ENCODE measurements at places on chromosomes 7 and 10. TPM values are rescaled to one million over a fixed set of nuclear protein-coding genes. Genes with fewer than 3 reads are reported as not detected.

DNA sequence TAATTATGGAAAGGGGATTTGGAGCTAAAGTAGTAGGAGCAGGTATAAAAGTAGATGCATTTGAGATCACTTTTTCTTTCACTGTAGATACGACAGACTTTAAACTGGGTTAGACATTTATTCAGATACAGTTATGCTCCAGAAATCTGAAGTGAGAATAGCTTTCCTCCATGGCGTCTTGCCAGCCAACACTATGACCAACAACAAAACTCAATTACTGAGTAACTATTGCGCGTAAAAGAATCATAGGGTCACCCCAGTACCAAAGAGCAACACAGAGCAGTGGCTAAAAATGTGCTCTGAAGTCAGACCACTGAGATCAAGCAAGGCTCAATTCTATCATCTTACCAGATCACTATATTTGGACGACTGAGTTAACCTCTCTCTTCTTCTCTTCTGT is 262.5 kb upstream of the SORCS1 start:
- H3K4me3 ChIP-seq = no peak overlapping the region
- no peak for DNase-seq
- no peaks in the 10 kb centered on the region for H3K36me3 ChIP-seq
- no peak overlapping the region for H3K27ac ChIP-seq

- no peak overlapping the region for H3K4me3 ChIP-seq
- H3K27me3 ChIP-seq = no peaks in the 10 kb centered on the region
- DNase-seq = no peak
- H3K27ac ChIP-seq = no peak overlapping the region
- H3K4me1 ChIP-seq = no peaks in the 10 kb centered on the region
These were observed 44.8 kb upstream of the CPXM2 start for GRCh38 chr10:123936426-123936825.

GRCh38 chr7:73999664-74000435 is 28.1 kb upstream of the ELN start:
- no peak overlapping the region for H3K4me3 ChIP-seq
- no peaks in the 10 kb centered on the region for H3K36me3 ChIP-seq
- H3K27ac ChIP-seq = peak overlapping the region; percentile 52
- DNase-seq = no peak
- H3K4me1 ChIP-seq = peaks cover 19% of the 10 kb centered on the region

DNA sequence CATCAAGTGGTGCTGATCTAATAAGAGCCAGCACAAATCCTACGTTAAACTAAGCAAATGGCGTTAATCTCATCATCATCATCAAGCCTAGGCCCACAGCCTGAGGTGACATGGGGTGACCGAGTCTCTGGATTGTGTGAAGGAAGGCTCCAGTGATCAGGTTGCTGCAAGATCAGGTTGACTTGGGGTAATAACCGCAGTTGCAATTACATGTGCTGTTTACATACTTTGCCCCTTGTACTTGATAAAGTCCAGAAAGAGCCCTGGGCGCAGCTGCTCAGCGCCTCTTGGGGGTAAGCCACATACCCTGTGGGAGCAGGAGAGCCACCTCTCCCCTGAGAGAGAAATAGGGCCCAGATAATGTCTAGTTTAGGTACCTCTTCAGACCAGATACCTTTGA is 228.1 kb downstream of the WDR11 start:
- DNase-seq = no peak
- no peaks in the 10 kb centered on the region for H3K27me3 ChIP-seq
- no peak overlapping the region for H3K27ac ChIP-seq
- H3K36me3 ChIP-seq = no peaks in the 10 kb centered on the region

- no peak overlapping the region for H3K27ac ChIP-seq
- no peak for DNase-seq
- no peaks in the 10 kb centered on the region for H3K27me3 ChIP-seq
- H3K4me1 ChIP-seq = no peaks in the 10 kb centered on the region
- H3K4me3 ChIP-seq = no peak overlapping the region
These were observed 55.1 kb downstream of the SDK1 start for GRCh38 chr7:3356173-3356572.

BEND7 gene
- 27.1 TPM for total RNA-seq

DNA sequence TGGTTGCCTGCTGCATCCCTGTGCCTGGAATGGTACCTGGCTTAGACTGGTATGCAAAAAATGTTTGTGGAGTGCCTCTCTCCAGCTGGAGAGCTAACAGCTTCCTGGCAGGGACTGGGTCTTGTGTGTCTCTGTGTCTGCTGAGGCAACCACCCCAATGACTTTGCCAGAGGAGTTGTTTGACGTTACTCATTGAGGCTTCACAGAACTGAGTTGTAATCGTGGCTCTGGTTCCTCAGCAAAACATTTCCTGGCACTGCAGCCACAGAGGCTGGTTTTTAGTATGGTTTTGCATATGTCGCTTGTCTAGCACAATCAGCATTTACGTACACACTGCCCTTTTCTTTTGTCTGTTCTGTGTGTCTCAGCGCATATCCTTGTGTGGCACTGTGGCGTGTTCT is 7.5 kb downstream of the ZNF282 start:
- peaks cover 52% of the 10 kb centered on the region for H3K36me3 ChIP-seq
- H3K27me3 ChIP-seq = no peaks in the 10 kb centered on the region
- DNase-seq = peak; percentile 73
- no peak overlapping the region for H3K27ac ChIP-seq

LHFPL3 gene
- not detected for total RNA-seq

GRCh38 chr7:8443576-8444467 is 10.4 kb downstream of the NXPH1 start:
- peak; percentile 32 for DNase-seq
- H3K27ac ChIP-seq = no peak overlapping the region
- H3K4me1 ChIP-seq = no peaks in the 10 kb centered on the region
- no peak overlapping the region for H3K4me3 ChIP-seq

- no peak overlapping the region for H3K4me3 ChIP-seq
- no peak for DNase-seq
- no peaks in the 10 kb centered on the region for H3K27me3 ChIP-seq
- H3K36me3 ChIP-seq = no peaks in the 10 kb centered on the region
These were observed 174.0 kb upstream of the TCF7L2 start for GRCh38 chr10:112775892-112776674.

DNA sequence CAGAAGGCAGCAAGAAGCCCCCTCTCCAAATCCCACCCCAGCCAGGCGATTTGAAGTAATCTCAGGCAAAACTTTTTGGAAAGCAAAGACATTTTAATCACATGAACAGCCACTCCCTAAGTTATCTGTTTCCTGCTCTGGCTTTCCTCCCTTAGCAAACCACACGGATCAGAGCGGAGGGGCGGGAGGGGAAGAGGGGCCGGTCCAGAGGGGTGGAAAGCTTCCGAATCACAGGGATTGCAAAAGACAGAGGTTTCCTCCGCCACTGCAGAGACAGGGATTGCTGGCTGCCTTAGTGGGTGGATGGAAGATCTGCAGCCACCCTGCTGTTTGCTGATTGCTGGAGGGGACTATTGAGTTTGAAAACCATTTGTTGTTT is 41.2 kb downstream of the ZCCHC24 start:
- H3K4me1 ChIP-seq = peaks cover 71% of the 10 kb centered on the region
- no peak for DNase-seq
- H3K27me3 ChIP-seq = no peaks in the 10 kb centered on the region
- no peak overlapping the region for H3K4me3 ChIP-seq

- H3K36me3 ChIP-seq = no peaks in the 10 kb centered on the region
- no peak overlapping the region for H3K27ac ChIP-seq
- no peak overlapping the region for H3K4me3 ChIP-seq
- H3K4me1 ChIP-seq = peaks cover 15% of the 10 kb centered on the region
These were observed 17.9 kb upstream of the SMO start for GRCh38 chr7:129170441-129171021.

- H3K27ac ChIP-seq = no peak overlapping the region
- H3K4me1 ChIP-seq = no peaks in the 10 kb centered on the region
- H3K4me3 ChIP-seq = no peak overlapping the region
- no peaks in the 10 kb centered on the region for H3K36me3 ChIP-seq
- H3K27me3 ChIP-seq = no peaks in the 10 kb centered on the region
- no peak for DNase-seq
These were observed 18.0 kb upstream of the NUDCD3 start for GRCh38 chr7:44508328-44509030.

INMT gene
- total RNA-seq = 347 TPM

DNA sequence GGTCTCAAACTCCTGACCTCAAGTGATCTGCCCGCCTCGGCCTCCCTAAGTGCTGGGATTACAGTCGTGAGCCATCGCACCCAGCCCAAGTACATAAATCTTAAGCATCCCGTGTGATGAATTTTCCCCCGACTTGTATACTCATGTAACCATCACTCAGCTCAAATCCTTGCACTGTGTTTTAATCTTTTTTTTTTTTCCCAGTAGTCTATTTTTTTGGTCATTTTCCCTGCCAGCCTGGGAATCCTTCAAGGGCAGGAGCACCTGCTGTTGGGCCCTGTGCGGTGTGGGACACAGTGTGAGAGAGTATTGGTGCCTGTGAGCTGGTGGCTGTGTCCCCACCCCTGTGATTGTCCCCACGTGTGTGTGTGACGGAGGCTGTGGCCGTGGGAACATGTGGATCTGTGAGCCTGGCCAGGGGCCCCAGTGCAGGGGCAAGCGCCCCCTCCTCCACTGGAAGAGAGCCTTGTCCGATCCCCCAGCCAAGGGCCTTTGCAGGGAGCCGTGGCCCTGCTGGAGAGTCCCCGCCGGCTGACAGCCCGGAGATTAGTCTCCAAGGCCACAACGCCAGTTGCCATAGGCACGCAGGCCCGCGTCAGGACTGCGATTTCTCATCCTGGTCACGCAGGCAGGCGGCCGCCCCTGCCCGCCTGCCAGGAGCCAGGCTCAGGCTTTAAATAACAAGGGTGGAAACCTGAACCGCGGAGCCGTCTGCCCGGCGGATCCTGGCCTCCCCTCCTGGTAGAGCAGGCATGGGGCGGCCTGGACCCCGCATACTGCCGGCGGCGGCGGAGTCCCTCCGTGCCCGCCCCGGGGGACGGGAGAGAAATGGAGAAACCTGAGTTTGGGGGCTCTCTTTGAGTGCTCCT is 26.5 kb downstream of the GTF2IRD1 start:
- H3K4me3 ChIP-seq = peak overlapping the region; percentile 37
- H3K36me3 ChIP-seq = no peaks in the 10 kb centered on the region

- no peak for DNase-seq
- no peaks in the 10 kb centered on the region for H3K4me1 ChIP-seq
- H3K4me3 ChIP-seq = no peak overlapping the region
- H3K27me3 ChIP-seq = no peaks in the 10 kb centered on the region
- no peaks in the 10 kb centered on the region for H3K36me3 ChIP-seq
These were observed 146.3 kb downstream of the SEMA3E start for GRCh38 chr7:83502636-83503035.

PLXNA4 gene
- 1.8 TPM for total RNA-seq

BLOC1S2 gene
- total RNA-seq = 51.2 TPM

DNA sequence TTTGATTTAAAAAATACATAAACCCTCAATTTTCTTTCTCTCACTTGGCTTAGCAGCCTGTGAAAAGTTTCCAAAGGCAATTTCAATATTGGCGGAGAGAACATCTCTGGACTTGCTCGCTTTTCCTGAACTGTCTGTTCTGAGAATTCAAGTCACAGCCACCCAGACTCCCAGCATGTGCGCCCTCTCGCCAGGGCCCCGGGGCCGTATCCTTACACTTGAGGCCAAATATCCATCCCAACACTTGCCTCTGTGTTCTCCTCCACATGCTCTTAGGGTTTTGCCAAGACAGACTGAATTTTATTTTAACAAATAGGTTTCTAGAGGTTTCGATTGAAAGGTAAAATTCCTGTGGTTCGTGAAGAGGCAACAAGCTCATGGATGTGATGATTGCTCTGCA is 111.5 kb upstream of the GPR26 start:
- H3K27me3 ChIP-seq = no peaks in the 10 kb centered on the region
- H3K27ac ChIP-seq = no peak overlapping the region
- H3K4me1 ChIP-seq = no peaks in the 10 kb centered on the region
- DNase-seq = no peak
- no peak overlapping the region for H3K4me3 ChIP-seq

DNA sequence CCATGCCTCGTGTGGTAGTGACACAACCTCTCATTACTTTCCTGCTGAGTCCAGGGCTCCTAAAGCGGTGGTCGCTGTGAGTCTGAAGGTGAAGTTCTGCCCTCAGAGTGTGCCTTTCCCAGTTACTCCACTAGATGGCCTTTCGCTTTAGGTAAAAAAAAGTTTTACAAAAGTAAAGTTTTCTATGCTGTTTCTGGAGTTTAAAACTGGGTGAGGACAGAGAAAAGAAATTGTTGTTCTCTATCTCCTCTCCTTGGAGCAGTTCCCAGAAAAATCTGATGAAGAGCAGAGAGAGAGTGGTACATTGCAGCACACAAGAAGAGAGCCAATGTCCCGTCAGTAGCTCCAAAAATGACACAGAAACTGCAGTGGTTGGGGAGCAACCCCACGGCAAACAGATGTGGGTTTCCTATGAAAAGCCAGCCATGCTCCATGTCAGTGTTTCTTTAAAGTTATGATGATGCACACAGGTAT is 257.1 kb downstream of the GLI3 start:
- H3K4me3 ChIP-seq = no peak overlapping the region
- no peaks in the 10 kb centered on the region for H3K27me3 ChIP-seq
- H3K27ac ChIP-seq = no peak overlapping the region
- no peak for DNase-seq

DNA sequence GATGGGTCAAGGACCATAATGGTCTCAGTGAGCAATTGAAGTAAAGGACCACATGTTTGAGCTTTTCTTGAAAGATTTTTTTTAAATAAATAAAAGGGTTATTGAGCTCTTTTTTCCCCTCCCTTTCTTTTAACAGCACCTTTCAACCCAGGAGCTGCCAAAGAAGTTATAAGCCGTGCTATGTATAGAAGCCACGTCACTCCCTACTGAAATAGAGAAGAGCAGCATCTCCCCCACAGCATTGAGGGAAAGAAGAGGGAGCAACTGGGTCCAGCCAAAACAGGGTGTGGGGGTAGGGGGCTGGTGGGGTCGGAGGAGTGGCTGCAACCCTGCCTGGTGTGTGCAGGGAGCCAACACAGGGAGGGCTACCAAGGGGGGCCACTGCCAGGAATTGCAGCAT is 227.2 kb downstream of the PLXNA4 start:
- DNase-seq = no peak
- no peak overlapping the region for H3K4me3 ChIP-seq
- peaks cover 4% of the 10 kb centered on the region for H3K4me1 ChIP-seq
- H3K27me3 ChIP-seq = no peaks in the 10 kb centered on the region

LGI1 gene
- total RNA-seq = not detected

FXYD4 gene
- not detected for total RNA-seq

DNA sequence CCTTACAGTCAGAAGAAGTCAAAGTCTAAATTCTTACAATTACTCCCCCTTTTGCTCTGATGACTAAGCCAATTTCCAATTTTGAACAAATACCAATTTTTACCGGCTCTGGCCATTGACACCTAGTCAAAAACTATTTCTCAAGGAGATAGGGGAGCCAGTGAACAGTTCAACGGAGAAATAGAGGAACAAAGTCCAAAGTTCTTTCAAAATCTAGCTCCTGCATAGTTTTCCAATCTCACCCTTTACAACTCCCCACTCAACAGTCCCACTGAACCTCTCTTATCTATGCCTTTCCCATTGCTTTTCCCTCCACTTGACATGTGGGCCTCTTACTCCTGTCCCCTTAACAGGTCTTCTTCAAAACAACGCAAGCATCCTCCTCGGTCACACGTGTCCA is 192.9 kb downstream of the DOCK4 start:
- no peaks in the 10 kb centered on the region for H3K27me3 ChIP-seq
- no peak overlapping the region for H3K4me3 ChIP-seq
- no peak for DNase-seq

Data from upper lobe of left lung (tissue), 6 donors.